ENCODE measurements at places on chromosomes 1 and 21. TPM values are rescaled to one million over a fixed set of nuclear protein-coding genes. Genes with fewer than 3 reads are reported as not detected.

ELF3 gene
- 2.9 TPM for total RNA-seq

GRCh38 chr1:115839029-115839678 is 1.8 kb downstream of the NHLH2 start:
- DNase-seq = no peak

GRCh38 chr1:167110586-167110985 is 16.7 kb downstream of the STYXL2 start:
- no peak for DNase-seq

DNA sequence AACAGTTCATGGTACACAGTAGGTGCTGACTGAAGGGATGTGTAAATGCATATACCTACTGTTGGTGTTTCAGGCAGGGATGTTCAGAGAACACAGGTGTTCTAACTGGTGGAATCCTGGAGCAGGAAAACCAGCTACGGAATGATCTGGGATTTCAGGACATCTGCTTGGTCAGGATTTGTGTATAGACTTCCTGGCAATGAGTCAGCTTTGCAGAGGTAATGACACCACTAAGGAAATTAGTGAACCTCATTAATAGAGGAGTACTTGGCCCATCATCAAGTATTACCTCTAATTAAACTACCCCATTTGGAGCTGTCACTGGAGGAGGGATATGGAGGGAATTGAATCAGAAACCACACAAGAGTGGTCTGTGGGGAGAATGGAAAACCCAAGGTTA is 7.3 kb downstream of the MRPL37 start:
- DNase-seq = no peak

Data from astrocyte (in vitro differentiated cells and primary cell).